ENCODE measurements at places on chromosomes 7 and 10.
A peak's percentile ranks its signal among the peaks of the same experiment; 100 is the strongest.

- DNase-seq, result peak; percentile 2
Observed at GRCh38 chr7:30971440-30971839, 7.7 kb downstream of the GHRHR start.

GRCh38 chr10:26448706-26449435, 10.7 kb downstream of the APBB1IP start:
- DNase-seq, result no peak

DNA sequence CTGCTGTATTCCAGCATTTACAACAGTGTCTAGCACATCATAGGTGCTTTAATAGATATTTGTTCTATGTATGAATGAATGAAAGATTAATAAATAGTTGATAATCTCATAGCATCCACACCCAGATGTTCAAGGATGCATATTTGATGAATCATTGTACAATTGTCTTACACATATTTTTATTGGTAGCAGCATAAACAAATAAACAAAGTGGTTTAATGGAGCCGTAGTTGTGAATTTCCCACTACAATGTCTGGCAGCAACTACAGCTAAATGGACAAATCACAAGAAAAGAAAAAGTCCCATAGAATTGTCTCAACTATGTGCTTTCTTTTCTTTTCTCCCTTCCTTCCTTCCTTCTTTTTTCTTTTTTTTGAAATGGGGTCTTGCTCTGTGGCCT, 150.8 kb downstream of the NRP1 start:
- DNase-seq, result no peak

GRCh38 chr10:62133618-62134017, 135.0 kb downstream of the RTKN2 start:
- no peak for DNase-seq

- DNase-seq, result no peak
Observed at GRCh38 chr7:135121868-135122267, 26.0 kb upstream of the TMEM140 start.

DNA sequence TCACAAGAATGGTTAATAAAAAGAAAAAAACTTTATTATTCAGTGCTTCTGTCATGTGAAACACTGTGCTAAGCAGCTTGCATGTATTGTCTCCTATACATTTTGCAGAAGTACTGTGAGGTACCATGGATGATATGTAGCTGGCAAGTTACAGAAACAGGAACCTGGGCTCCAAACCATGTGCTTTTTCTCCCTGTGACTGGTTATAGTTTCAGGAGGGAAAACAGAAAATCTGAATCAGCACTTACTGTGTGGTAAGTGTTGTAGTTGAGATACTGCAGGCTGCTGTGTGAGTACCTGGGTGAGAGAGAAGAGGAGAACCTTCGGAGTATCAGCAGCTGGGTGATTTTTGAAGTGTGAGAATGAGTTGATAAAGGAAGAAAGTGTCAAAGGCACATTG, 285.0 kb downstream of the SUGCT start:
- DNase-seq, result no peak

DNA sequence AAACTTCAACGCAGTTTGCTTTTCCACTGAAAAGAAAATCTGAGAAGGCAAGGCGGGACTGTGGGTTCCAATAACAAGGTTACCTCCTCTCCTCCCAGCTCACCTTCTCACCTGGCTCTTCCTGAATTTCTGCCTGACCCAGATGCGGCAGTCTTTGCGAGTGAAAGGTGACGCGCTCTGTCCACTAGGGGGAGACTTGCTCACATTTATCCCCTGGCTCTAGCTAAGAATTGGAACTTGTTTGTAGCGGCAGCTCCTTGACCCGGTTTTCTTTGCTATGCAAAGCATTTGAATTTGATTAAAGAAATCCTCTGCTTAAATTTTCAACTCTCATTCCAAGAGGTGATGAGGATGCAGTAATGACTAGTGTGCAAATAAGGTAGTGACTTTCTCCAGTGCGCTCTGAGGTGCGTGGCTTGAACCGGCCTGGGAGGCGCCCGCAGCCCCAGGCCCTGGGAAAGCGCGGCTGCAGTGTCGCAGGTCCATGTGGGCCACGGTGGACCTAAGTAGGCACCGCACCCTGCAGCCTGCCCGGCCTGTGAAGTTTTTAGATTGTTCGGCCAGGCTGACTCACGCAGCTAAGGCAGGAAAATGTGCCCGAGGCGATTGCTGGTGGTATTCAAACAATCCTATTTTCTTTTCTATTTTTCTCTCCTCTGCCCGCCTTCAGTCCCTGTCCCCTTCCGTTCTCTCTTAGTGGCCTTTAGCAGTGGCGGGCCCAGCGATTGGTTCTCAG, 336.9 kb upstream of the NPSR1 start:
- peak; percentile 87 for DNase-seq

GRCh38 chr7:91910171-91910570, 29.7 kb upstream of the MTERF1 start:
- no peak for DNase-seq

Measured in GM03348 (cell line).